Substantia nigra (tissue), 51 donors: ENCODE measurements at places on chromosomes 1 and 21.

DNA sequence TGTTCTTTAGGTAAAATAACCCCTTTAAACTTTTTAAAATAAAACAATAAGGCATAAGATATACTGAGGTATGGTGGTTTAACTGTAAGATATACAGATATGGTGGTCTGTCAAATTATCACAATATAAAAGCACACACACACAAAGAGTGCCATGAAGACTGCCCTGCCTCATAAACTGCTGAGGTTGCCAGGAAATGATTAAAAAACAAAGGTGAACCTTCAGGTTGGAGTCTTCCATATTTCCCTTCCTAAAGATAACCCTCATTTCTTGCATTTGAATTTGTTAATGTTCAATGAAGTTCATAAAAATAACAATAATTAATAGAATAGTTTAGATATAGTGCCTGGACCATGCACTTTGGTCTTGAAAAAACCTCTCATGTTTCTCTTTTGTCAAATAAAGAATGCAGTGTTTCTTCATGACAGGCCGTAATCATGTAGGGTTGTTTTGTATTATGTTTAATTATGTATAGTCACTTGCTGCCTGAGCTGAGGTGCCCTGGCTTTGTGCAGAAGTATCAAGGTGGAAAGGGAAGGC is 123.6 kb upstream of the B3GALT2 start:
- DNase-seq, result no peak

GRCh38 chr1:153000294-153000693 is 1.3 kb upstream of the SPRR3 start:
- DNase-seq, result no peak

DNA sequence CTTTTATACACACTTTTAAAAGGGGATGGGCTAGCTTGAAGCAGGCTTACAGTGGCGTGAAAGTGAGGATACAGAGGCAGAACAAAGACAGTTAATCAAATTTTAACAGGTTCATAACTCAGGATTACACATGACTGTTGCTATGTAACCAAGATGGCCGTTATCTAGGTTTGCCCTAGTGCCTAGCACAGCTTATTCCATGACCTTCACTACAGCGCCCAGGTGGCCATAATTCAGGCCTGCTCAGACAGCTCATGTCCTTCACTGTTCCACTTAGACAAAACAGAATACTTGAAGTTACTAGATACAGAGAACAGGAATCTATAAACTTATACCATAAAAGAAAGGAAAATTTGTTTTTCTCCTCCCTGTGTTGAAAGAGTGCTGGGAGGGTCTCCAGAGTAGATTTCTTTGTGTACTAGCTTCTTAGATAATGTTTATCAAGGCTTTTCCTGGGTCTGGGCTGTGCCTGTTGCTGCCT is 6.2 kb upstream of the SPRR2F start:
- no peak for DNase-seq

GRCh38 chr1:201538612-201539551 is at the start of gene NAV1:
NAV1 (plus strand) TSS chr1:201539127; CDS start chr1:201622885, 83,758 bp downstream.
- peak; percentile 49 for DNase-seq

DNA sequence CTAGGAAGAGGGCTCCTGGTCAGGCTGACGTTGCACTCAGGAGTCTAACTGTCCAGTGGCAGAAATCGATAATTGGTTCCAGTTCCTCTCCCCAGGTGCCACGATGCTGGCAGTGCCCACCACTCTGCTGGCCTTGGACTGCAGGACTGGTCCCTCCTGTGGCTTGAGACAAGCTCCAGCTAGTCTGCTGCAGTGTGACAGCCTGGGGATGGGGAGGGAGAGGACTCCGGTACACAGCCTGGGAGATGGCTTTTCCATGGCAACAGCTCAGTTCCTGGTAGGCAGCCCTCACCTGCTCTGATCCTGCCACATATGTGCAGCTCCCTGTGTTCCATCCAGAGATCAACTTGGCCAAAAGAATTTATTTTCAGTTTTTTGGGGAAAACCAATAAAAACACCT is 239.3 kb downstream of the KCNJ6 start:
- no peak for DNase-seq

DNA sequence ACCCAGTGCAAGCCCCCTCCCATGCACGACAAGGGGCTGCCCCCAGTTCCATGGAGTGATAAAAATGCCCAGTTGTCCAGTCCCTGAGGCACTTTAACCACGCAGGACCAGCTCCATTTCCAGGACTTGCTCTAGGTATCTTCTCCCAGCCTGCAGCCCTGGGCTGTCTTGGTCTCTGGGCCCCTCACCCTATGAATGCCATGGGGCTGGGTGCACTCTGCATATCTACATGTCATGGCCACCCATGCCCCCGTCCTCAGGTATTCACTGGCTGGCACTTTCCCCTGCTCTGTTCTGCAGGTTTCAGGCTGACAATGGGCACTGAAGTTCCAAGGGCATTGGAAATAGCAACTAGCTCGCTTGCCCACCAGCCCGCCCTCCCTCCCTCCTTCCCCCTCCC is 19.6 kb upstream of the C1orf174 start:
- DNase-seq, result no peak

- DNase-seq, result no peak
Observed at GRCh38 chr1:10536133-10536770, 61.5 kb downstream of the PEX14 start.

- no peak for DNase-seq
Observed at GRCh38 chr1:3441410-3441847, 13.0 kb upstream of the ARHGEF16 start.

GRCh38 chr1:172815740-172816139 is 156.8 kb downstream of the FASLG start:
- DNase-seq, result no peak

GRCh38 chr1:183353597-183353996 is 64.6 kb downstream of the NMNAT2 start:
- peak; percentile 45 for DNase-seq

- DNase-seq, result no peak
Observed at GRCh38 chr1:225437710-225438437, 10.0 kb upstream of the LBR start.

DNA sequence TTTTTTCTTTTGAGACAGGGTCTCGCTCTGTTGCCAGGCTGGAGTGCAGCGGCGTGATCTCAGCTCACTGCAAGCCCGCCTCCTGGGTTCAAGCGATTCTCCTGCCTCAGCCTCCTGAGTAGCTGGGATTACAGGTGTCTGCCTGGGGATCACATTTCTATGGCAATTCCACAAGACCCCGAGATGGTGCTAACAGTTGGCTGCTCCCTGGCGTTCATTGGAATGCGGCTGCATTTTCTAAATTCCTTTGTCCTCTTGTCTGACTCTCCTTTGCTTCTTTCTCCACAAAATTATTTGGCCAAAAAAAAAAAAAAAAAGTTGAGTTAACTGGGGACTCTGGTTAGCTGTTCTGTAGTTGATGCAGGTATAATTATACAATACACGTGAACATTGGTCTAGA is 176.4 kb downstream of the ETS2 start:
- DNase-seq, result no peak

GRCh38 chr1:201085902-201086735 is 26.1 kb downstream of the CACNA1S start:
- DNase-seq, result peak; percentile 13

DNA sequence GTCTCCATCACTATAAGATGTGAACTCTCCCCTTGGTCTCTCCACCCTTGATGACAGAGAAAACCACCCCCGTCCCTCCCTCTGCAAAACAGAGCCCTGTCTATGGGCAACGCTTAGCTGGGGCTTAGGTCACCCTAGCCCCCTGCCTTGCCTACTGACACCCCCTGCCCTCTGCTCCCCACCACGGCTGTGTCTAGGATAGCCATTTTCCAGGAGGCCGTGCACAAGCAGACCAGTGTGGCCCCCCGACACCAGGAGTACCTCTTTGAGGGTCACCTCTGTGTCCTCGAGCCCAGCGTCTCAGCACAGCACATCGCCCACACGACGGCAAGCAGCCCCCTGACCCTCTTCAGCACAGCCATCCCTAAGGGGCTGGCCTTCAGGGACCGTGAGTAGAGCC is 8.5 kb downstream of the IKBKE start:
- no peak for DNase-seq

- no peak for DNase-seq
Observed at GRCh38 chr1:114088392-114089299, 65.0 kb downstream of the SYT6 start.

DNA sequence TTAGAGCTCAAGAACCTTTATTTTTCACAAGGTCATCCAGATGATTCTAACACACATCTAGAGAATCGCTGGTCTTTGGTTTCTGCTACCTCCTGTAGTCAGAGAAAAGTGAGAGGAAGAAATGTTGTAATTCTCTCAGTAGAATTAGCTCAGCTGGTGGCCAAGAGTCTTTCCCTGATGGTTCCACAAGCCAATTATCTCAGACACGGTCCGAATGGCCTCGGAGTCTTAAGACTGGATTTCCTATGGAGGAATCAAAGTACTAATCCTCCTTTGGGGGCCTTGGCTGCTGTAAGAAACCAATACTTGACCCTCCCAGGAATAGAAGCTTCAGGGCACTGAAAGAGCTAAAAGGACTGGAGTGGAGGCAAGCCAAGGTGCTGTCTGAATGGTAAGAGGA is 1.8 kb downstream of the TMEM81 start:
- DNase-seq, result no peak

- no peak for DNase-seq
Observed at GRCh38 chr1:19450811-19451515, 34.4 kb downstream of the CAPZB start.

DNA sequence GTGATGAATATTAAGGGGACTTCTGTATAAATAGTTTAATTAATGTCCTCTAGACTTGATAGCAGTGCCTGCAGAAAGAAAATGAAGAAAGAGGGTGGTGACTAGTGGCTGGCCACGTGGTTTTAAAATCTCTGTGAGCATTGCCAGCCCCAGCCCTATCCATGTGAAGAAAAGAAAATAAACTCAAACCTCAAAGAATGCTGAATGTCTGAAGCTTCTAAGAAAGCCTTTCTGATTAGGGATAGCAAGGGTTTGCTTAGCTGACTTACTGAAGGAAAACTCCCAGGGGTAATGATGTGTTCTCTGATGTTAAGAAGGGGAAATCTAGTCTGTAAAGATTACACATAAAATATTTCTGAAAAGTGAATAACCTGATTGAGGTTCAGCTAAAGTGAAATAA is 31.8 kb downstream of the ADGRL2 start:
- no peak for DNase-seq

DNA sequence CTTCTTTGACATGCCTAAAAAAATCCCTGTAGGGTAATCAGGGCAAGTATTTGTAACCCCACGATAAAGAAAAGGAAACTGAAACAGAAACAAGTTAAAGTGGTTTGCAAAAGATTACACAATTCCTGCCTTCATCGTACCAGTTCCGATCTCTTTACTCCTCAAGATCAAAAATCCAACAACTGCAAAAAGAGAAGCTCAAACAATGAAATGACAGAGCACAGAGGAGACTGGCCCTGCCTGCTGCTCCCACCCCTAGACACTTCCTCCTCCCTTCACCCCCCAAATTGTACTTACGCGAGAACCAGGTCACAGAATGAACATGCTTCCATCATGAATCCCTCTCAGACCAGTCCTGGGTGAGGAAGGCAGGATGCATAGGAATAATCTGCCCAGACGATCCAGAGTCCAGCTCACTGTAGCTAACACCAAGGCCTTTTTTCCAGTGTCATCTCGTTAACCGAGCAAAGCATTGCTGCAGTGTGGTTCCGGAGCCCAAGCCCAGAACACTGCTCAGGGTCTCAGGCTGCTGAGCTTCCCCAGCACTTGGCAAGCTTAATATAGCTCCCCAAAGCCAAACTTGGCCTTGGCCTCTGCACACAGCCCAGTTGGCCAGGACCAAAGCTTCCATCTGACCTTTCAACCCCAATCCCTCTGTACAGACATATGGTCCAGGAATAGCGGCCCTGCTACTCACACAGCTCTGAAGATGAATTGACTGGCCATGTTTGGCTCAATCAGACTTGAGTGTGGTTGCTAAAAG is 20.3 kb downstream of the RXRG start:
- DNase-seq, result no peak

GRCh38 chr1:222278501-222278900 is 269.4 kb downstream of the HHIPL2 start:
- DNase-seq, result no peak

- no peak for DNase-seq
Observed at GRCh38 chr21:35402061-35402460, 353.0 kb upstream of the RUNX1 start.

- DNase-seq, result no peak
Observed at GRCh38 chr21:44761747-44762208, 39.8 kb downstream of the UBE2G2 start.
